Activated CD4-positive, CD25-positive, alpha-beta regulatory T cell treated with anti-CD3 and anti-CD28 coated beads, Interleukin-2, amount 50 U/mL, for 72 hours (primary cell): ENCODE measurements at places on chromosomes 6 and 20.

GRCh38 chr20:62856931-62857619 is 4.5 kb downstream of the TCFL5 start:
- no peak for DNase-seq

DNA sequence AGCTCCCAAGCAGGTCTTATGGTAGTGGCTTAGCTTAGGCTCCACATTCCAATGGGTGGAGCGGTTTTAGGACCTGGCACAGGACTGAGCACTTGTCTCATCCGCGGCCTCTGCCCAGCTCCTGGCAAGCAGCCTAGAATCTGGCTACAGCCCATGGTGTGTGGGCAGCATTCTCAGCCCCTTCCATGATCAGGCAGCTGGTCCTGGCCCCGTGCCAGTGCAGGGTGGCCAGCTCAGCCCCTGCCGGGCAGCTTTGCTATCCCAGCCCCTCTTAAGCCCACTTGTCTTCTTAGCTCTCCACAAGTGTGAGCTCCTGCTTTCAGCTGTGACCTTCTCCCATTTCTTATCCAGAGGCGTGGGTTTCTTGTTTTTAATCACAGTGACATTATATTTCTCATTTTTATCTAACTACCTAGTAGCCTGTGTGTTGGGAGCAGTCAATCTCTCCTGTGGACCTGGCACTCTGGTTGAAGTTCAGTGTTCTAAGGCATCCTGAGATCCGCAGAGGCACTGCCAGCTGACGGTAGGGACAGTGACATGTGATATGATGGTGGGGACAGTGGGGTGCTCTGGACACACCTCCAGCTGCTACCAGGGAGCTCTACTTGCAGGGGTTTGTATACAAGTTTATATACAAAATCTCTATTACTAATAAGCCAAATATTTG is 119.9 kb upstream of the PRND start:
- no peak for DNase-seq

GRCh38 chr20:47669927-47670890 is 115.1 kb downstream of the SULF2 start:
- DNase-seq, result no peak

- DNase-seq, result no peak
Observed at GRCh38 chr6:10522929-10523573, 1.9 kb downstream of the GCNT2 start.

DNA sequence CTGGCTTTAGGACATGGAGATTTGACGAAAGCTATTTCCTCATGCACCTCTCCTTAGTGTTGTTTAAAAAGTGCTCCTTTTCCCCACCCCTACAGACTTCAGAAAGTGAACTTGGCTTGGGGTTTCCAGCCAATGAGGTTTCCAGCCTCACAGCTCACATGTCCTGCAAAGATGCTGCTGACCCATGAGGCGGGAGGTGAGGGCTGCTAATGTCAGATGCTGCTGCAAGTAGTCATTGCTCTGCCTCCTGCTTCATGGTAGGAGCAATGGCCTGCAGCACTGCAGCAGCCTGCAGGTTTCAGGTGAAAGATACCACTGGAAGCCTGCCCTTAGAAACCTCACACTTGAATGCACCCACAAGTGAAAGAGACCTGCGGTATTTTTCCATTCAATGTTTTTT is 112.8 kb downstream of the LAMP5 start:
- no peak for DNase-seq

DNA sequence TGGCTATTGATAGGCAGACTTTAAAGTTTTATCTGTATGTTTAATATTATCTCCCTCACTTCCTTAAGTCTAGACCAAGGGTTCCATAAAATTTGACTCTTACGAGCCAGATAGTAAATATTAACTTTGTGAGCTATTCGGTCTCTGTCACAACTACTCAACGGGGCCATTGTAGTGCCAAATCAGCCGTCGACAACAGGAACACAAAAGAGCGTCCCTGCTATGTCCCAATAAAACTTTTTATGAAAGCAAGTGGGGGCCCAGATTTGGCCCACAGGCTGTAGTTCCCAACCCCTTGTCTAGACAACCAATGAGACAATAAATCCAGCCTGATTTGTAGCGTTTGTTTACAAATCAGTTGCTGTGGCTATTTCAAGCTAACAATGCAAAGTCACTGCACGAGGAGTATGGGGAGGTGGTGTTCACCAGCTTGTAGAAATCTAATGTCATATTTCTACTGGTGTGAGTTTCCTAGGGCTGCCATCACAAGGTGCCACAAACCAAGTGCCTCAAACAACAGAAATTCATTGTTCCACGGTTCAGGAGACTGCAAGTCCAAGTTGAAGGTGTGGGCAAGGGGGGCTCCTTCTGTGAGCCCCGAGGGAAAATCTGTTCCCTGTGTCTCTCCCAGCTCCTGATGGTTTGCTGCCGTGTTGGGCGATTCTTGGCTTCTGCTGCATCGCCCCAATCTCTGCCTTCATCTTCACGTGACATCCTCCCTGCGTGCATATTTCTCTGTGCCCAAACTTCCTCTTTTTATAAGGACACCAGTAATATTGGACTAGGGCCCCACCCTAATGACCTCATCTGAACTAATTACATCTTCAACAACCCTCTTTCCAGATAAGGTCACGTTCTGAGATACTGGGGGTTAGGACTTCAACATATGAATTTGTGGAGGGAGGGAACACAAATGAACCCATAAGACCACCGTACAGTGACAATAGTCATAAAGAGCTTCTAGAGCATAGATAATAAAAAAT is 356.0 kb upstream of the JARID2 start:
- DNase-seq, result no peak

GRCh38 chr6:89269981-89270380 is 45.1 kb downstream of the GABRR2 start:
- DNase-seq, result no peak

- DNase-seq, result no peak
Observed at GRCh38 chr6:166775923-166776220, 148.8 kb upstream of the RPS6KA2 start.

- no peak for DNase-seq
Observed at GRCh38 chr6:17480476-17480875, 87.1 kb downstream of the CAP2 start.

DNA sequence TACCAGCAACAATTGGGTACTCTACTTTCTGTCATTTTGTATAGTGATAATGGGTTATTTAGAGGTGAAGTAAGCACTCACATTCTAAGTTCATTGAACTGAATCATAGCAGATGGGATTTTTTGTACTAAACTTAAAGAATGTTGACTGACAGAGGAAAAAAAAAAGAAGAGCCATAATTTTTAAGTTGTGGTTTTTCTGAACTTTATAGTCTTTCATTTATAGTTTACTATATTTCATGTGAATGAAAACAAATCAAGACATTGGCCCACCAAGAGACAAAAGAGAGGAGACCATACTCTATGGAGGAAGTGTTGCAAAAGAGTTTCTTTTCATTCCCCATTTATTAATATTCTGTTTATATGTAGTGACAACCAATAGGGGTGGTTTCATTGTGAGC is 685.7 kb downstream of the BCKDHB start:
- DNase-seq, result no peak

DNA sequence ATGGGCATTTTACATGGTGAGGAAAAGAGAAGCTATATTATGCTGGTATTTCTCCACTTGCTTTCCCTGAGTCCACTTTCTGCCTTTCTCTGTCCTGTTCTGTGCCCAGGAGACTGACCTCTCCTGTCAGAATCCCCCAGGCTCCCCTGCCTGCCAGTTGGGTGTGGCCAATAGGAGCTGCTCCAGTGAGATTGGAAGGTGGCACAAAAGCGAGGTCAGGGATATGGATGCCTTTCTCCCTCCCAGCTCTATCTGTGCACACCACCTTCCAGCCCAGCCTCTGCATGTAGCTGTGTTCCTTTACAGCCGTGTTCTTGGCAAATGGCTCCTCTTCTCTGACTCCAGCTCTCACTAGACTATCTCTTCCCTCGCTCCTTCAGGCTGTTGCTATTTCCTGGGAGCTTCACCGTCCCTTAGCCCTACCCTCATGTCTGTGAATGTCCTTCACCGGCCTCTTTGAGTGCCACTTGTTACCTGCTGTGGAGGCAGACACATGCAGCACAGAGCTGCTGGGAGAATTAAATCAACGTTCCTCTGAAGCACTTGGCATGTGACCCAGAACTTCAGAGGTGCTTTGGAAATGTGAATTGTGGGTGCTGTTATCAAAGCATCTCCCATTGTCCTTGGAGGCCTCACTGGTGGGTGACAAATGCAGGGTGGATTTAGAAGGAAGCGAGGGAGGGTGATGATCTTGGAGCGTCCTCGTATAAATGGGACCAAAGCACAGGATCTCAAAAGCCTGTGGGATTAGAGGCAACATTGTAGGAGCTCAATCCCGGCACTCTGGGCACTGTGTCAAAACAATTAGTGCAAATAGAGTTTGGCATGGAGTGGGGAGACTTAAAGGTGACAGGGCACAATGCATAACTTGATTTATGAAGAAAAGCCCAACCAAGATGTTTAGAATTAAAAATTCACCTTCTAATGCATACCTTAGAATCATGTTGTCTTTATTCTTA is 28.9 kb upstream of the RALGAPA2 start:
- DNase-seq, result no peak

DNA sequence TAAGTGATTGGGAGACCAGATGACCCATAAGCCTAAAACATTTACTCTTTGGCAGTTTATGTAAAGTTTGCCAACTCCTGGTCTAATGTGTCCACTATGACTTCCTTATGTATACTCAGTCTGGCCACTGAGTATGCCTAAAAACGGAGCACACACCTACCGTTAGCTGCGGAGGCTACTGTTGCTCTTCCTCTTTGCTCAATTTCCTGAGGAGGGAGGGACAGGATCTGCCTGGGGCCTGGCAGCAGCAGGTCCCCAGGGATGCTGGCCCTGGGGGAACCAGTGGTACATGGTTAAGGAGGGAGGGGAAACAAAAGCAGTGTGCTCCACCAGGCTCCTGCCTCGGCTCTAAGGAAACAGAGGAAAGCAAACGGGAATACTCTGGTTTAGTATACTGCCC is 113.5 kb downstream of the CDYL start:
- no peak for DNase-seq

GRCh38 chr20:9250511-9250910 is 181.6 kb downstream of the PLCB4 start:
- no peak for DNase-seq

DNA sequence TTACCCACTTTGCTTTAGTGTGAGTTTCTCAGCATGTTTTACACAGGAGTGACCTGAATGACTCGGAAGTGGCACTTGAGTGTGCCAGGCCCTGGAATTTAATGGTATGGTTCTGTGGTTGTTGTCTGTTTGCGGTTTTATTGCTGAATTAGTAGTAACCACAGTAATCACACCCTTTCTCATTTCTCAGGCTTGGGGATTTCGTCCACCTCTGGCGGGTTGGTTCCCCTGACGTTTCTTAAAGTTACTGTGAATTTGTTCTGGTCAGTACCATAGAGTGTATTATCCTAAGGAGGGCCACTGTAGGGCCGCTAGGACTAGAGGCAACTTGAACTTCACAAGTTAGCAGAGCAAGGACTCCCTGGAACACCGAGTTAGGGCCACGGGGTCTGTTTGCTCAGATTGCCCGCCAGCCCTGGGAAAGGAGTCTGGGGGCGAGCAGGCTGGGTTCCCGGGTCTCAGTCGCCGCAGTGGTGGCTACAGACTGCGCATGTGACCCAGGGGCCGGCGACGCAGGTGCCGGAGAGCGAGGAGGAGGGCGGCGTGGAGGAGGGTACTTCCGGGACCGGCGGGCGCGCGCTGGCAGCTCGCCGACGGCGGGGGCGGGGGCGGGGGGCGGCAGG is 546 bp upstream of the KLHL32 start:
- no peak for DNase-seq

- DNase-seq, result no peak
Observed at GRCh38 chr6:16596616-16597331, 164.5 kb downstream of the ATXN1 start.

- no peak for DNase-seq
Observed at GRCh38 chr20:45399018-45399417, 9.1 kb upstream of the DBNDD2 start.

DNA sequence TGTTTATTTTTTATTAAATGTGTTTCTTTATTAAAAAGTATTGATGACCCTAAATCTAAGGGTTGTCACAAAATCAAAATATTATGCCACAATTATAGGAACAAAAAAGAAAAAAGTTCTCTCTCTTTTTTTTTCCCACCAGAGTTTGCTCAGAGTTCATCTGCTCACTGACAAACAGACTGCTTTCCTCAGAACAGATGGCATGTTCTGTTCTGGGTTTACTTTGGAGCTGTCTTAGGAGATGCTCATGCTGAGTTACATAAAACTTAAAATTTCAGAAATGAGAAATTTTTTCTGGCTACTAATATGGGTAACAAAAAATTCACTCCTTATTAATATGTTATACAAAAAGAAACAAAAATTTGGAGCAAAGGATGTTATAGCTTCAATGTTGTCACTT is 30.3 kb downstream of the STK38 start:
- DNase-seq, result no peak

- no peak for DNase-seq
Observed at GRCh38 chr6:106782536-106783285, 153.3 kb downstream of the QRSL1 start.

- DNase-seq, result no peak
Observed at GRCh38 chr6:119483908-119484307, 134.3 kb upstream of the MAN1A1 start.

DNA sequence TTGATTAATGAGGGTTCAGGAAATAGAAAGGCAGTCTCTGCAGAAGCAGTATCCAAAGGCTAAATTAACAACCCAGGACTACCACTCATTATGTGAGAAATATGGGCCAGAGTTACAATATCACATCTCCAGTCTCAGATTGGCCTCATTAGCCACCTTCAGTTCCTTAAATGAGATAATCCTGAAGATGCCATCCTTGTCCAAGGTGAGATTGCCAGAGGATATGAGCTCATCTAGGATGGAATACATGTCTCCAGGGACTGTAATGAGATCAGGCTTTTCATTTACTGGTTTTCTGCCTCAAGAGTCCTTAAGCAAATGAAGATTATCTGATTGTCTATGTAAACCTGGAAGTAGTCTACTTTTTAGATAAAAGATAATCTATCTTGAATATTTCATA is 196.3 kb downstream of the FUT9 start:
- DNase-seq, result no peak

- no peak for DNase-seq
Observed at GRCh38 chr6:136160250-136160649, 89.9 kb downstream of the MTFR2 start.

DNA sequence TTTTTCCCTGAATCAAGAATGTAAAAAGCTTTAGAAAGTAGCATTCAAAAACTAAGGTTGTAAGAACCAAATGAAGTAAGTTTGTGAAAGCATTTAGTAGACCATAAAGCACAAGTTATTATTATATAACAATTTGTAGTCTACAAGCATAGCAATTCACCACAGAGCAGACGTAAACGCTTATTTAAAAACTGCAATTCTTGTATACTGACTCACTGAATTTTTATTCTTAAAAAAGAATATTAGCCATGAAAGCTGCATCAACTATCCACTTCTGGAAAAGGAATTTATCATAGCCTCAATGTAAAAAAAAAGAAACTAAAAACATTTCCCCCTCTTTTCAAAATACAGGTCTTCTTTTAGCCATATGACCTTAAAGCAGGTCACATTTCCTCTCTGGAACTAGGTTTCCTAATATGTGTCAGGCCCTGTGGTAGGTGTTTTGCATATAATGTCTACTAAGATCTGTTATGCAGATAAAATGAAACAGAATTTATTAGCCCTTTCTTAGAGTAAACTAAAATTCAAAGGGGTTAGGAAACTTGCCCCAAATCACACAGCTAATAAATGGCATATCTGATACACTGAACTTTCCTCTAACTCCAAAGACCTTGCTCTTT is 2.1 kb downstream of the MAP3K7 start:
- no peak for DNase-seq
